WTC11 (cell line): ENCODE measurements at places on chromosomes 7 and 10.

GRCh38 chr10:31999070-31999660 is 57.1 kb downstream of the KIF5B start:
- DNase-seq = no peak

DNA sequence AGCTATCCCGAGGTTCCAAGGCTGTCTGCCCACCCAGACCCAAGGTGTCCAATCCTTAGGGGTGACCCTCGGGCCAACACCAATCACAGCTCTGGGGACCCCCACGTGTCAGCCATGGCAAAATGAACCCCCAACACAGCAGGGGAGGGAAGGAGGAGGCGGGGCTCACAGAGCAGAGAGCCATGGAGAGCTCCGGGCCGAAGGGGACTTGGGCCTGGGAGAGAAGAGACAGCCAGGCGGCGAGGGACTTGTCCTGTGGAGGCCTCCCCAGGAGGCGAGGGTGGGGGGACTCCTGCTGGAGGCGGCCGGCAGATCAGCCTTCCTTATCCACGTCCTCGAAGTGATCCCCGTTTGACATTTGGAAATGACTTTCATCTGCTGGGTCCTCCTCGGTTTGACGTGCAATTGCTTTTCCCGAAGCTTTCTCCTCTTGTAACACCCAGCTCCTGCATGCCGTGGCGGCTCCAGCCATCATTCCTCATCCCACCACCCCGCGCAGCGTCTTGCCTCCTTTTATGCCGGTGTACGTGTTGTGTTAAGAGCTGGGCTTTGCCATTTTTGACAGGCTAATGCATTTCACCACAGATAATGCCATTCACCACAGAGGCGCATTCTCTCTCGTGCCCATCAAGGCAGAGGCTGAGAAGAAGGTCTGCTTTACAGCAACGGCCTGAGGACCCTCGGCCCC is 337.4 kb downstream of the DNAJB6 start:
- DNase-seq = no peak

- DNase-seq = no peak
Measured at GRCh38 chr10:110395350-110396283, 90.9 kb upstream of the SMNDC1 start.

- DNase-seq = no peak
Measured at GRCh38 chr7:40760293-40760964, 625.6 kb downstream of the SUGCT start.

DNA sequence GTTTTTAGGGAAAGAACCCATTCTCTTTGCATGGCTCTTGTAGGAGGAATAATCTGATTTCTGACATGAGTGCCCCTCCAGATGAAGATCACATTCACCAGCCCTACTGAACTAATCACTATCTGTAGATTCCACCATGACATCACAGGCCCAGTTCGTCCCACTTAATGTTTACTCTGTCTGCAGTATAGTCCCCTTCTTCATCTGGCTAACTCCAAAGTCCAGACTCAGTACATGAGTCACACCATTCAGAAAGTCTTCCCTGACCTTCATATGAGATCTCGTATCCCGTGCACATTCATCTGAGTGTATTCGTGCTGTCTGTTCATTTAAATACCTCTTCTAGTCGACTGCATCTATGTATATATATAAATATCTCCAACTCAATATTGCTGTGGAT is 366.5 kb upstream of the AKR1E2 start:
- DNase-seq = no peak

- DNase-seq = no peak
Measured at GRCh38 chr7:30278376-30278775, 6.0 kb upstream of the ZNRF2 start.

DNA sequence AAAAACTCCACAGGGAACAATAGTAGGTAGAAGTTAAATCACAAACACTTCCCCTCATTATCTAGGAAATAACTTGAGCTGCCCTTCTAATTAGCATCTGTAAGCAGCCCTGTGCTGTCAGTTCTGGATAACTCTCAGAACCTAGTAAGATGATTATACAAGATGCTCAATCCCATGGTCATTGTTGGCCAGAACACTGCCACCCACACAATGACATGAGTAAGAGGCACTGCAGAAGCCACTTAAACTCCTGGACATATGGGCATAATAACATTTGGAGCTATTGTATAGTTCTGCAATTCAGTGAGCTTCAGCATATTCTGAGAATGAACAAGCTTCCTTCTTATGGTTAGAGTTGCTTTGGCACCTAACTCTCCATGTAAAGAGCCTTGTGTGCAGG is 153.8 kb downstream of the PLPP4 start:
- DNase-seq = no peak

- DNase-seq = no peak
Measured at GRCh38 chr10:62637249-62638061, 167.1 kb upstream of the ADO start.

DNA sequence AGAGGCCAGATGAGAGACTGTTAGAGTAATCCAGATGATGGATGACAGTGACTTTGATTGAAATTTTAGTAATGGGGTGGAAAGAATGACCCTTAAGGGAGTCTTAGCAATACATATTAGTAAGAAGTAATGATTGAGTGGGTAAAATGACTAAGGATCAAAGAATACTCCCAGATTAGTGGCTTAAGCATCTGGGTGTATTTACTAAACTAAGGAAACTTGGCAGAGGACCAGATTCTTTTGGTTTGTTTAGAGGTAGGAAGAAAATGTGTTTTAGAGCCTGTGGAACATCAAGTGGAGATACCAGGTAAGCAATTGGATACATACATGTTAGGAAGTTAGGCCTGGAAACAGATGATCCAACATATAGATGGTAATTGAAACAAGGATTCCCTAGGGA is 58.8 kb upstream of the ADRA2A start:
- no peak for DNase-seq

DNA sequence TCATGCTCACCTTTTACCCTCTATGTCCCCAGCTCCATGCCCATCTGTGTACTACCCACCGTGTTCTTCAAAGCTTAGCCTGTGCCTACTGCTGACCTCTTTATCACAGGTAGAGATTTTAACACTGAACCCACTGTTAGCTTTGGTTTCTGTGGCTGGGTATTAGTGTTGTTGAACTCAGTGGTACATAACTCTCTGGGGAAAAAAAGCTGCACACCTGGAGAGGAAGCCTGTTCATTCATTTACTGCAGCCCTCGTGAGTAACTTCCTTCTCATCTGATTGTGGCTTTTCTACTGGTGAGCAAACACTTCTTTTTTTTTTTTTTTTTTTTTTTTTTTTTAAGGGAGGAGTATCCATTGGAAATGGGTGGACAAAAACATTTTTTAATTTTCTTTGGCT is 326.3 kb downstream of the CCSER2 start:
- DNase-seq = no peak

DNA sequence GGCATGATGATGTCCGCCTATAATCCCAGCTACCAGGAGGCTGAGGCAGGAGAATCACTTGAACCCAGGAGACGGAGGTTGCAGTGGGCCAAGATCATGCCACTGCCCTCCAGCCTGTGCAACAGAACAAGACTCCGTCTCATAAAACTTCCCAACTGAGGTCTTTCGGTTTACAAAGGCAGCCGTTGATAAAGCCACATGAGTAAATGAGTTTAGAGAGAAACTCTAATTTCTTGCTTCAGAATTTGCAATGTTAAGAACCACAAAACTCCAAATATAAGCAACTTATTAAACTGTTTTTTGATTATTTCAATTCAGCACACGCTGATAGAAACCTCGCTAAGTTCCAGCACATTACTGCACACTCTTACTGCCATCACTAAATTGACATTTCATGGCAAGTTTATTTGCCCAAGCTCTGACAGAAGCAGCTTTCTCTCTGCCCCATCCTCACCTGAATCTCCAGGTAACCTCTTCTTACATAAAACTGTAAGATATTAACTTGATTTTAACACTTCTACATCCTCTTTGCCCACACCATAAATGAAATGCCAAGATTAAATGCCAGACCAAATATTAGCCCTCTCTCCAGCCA is 67.7 kb downstream of the FGFR2 start:
- no peak for DNase-seq

- DNase-seq = no peak
Measured at GRCh38 chr7:100137851-100138760, 10.6 kb upstream of the LAMTOR4 start.

GRCh38 chr10:122265896-122266295 is 5.2 kb upstream of the BTBD16 start:
- no peak for DNase-seq

GRCh38 chr7:122412883-122413282 is 108.3 kb upstream of the FEZF1 start:
- no peak for DNase-seq

DNA sequence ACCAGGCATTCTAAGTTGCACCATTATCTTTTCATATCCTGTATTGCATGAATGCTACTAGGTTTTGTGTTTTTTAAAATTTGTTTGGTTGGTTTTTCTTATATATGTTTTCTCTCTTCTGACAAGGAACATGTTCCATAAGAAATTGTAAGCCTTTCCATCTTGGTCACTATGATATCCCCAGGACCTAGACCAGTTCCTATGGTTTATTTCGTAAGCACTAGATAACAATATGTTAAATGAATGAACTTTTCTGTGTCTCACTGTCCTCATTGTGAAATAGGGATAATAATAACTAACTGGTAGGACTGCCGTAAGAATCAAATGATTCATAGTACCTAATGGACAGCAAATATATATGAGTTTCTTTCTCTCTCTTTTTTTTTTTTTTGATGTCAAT is 146.3 kb downstream of the SEMA3E start:
- DNase-seq = no peak

- no peak for DNase-seq
Measured at GRCh38 chr7:128366300-128366699, 4.8 kb upstream of the PRRT4 start.

DNA sequence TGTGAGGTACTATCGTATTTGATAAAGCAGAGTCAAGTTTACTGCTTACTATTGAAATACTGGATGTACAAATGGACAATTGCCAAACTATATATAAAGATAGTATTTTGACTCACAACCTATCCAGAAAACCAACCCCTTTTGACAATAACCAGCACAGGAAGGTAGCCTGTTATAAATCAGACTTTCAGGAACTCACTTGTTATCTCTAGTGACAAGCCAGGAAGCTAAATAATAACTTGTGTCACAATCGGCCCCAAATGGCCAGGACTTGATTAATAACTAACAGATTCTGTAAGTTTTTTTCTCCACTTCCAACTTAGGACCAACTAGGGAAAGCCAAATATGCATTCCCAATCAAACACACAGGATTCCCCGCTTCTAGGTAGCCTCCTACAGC is 38.8 kb upstream of the SLC35G1 start:
- no peak for DNase-seq

- DNase-seq = no peak
Measured at GRCh38 chr10:63206997-63207811, 74.1 kb downstream of the NRBF2 start.

- DNase-seq = no peak
Measured at GRCh38 chr7:26001662-26002244, 150.2 kb upstream of the NFE2L3 start.

DNA sequence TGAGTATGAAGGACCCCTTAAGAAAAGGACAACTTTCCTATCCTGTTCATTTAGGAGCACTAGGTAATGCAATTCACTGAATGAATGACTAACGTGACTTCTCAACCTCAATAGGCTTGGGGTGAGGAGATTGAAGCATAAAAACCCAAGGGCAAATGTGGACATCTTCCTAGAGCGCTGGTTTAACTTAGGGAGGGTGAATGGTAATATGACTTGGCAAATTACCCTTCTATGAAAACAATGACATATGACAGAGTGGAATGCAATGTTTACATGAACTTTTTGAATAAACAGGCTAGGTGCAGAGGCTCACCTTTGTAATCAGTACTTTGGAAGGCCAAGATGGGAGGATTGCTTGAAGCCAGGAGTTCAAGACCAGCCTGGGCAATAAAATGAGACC is 83.9 kb upstream of the ANK3 start:
- no peak for DNase-seq

DNA sequence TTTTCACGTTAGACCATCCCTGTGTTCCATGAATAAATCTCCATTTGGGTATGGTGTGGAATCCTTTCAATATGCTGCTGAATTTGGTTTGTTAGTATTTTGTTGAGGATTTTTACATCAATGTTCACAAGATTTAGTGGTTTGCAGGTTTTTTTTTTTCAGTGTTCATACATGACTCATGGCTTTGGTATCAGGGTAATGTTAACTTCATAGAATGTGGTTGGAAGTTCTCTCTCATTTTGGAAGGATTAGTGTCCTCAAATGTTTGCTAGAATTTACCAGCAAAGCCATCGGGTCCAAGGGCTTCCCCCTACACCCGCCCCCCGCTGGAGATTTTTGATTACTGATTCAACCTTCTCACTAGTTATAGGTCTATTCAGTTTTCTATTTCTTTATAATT is 398.0 kb downstream of the NXPH1 start:
- DNase-seq = no peak

GRCh38 chr10:35451151-35452016 is 115.1 kb downstream of the CCNY start:
- DNase-seq = no peak

- no peak for DNase-seq
Measured at GRCh38 chr10:70232155-70232858, 922 bp downstream of the PPA1 start.

DNA sequence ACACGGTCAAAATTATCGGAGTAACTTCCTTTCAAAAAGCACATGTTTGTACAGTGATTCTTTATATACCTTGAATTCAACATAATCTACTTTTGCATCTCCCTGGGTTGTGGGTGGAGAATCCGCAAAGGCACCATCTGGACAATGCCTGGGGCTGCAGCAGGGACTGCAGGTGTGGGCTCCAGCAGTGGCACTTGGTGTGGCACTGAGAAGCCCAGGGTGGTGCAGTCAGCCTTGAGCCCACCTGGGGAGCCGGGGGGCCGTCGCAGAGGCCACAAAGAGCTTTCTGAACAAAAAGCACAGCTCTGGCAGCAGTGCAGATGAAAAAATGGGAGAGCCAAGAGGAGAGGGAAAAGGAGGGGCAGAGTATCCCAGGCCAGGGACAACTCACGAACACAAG is 22.2 kb downstream of the PARD3 start:
- DNase-seq = no peak

- no peak for DNase-seq
Measured at GRCh38 chr7:130912862-130913638, 179.0 kb upstream of the KLF14 start.

DNA sequence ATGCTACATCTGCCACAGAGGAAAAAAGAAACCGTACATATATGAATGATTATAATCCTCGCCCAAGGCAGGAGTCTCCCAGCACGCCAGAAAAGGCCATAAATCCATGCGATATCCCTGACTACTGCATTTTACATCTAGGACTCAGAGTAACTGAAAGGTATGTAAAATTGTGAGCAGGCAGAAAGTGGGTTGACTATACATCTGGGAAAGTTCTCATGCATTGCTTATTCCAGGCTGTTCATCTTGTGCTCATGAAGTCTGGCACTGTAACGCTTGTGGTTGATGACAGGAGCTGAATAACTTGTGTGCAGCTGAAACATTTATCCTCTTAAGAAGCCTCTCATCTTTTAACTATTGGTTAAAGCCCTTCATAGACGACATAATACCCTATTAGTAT is 193.4 kb upstream of the STEAP4 start:
- DNase-seq = no peak
